ENCODE measurements at places on chromosomes 1 and 21.
A peak's percentile ranks its signal among the peaks of the same experiment; 100 is the strongest.

DNA sequence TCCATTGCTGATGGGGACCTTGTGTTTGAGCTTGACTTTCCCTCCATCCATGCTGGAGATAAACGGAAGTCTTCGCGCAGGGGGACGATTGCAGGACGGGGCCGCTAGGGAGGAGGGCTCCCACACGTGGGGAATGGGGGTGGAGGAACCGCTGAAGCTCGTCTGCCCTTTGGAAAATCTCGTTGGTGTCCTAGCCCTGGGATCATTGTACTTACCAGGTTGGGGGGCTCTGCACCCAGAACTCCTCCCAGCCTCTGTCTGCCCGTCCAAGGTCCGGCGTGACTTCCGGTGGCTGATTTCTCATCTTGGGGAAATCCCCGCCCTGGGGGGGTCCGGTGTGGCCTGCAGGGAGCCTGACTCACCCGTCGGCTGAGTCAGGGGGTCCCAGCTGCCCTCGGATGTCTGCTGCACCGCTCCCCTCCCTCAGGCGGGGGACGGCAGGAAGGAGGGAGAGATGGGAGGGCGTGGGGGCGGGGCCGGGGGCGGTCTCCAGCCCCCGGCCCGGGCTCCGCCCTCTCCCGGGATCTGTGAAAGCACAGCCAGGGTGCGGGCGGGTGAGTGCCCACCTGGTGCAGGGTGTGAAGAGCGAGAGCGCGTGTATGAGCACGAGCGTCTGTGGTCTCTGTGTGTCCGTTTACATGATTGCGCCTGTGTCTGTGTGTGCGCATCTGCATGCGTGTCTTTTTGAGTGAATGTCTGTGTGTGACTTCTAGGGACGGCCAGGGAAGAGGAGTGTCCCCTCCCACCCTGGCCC, 35.8 kb downstream of the PIK3CD start:
- peak; percentile 76 for DNase-seq

- DNase-seq = no peak
Measured at GRCh38 chr1:42963378-42964043, 4.8 kb upstream of the SLC2A1 start.

DNA sequence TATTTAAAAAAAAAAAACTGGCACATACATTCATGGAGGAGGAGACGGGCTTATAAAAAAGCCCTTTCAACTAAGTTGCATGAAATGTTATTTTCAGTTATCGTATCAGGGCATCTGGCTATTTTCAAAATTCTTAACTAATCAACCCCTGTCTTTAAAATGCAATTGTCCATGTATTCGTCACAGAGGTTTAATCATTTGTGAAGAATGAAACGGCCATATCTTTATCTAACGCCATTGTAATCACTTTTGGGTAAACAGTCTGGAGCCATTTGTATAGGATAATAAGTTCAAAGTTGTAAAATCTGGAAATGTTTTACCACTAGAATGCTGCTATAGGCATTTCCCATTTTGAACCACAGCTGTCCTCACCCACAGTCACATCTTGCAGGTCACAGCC, 30.4 kb downstream of the SLC30A10 start:
- DNase-seq = no peak

DNA sequence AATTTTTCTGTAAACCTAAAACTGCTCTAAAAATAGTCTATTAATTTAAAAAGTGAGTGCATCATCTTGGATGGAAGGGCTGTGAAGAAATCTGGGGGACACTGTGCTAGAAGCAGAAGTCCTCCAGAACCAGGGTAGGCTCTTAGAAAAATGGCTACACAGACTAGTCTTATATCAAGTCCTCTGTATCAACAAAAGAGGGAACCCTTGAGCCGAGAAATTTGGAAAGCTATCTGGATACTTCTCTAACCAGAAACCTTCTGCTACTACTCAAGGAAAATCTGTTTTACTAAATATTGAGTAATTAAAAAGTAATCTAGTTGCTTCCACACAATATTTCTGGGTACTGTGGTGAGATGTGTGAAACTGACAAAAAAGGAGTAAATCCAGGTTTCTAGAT, 92.1 kb downstream of the WDR3 start:
- DNase-seq = no peak

- DNase-seq = no peak
Measured at GRCh38 chr1:2978691-2979190, 42.5 kb upstream of the ACTRT2 start.

DNA sequence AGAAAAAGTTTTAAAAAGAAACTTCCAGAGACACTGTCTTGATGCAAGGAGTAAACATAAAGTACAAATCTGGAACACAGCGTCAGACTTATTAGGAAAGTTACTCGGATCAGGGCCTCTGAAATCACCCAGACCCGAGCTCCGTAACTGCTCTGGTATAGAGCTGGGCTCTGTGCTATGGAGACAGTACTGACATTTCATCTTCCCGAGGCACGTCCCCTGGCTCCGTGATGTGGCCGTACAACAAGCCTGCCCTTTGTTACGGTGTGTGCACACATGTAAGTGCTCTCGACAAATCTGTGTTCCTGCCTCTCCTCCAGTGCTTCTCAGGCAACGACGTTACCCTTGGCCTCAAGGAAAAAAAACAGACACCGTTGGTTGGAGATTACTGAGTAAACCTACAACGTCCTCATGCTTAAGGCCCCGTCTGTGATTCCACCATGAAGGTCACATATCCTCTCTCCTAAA, 107.0 kb upstream of the IRF2BP2 start:
- DNase-seq = no peak

- no peak for DNase-seq
Measured at GRCh38 chr1:115277276-115277675, 60.8 kb downstream of the NGF start.

DNA sequence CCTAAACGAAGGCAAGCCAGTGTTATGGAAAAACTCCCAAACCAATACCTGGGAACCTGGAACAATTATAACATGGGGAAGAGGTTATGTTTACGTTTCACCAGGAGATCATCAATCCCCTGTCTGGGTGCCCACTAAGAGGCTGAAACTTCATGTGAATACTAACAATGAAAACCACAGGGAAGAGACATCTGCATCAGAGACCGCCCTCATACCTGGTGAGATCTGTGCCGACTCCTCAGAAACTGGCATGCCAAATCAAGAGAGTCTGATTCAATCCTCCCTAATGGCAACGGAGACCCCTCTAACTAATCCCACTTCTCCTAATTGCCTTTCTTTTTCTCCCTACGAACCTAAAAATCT, 163.2 kb downstream of the IER5 start:
- DNase-seq = no peak

DNA sequence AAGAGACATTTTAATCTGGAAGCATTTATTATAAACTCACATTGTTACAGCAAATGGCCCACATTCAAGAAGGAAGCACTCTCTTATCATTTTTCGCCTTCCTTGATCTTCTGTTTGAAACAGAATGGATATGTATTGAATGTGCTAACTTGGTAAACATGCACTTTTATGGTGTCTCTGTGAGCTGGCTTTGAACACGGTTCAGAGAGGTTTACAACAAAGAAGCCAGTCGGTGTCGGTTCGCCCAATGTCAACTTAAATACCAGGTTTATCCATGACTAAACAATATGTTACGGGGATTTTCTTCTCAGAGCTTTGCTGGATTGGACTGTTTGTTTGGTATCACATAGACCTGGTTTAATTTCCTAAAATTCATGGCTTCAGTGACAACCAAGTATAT, 226.4 kb downstream of the TGFB2 start:
- DNase-seq = no peak

DNA sequence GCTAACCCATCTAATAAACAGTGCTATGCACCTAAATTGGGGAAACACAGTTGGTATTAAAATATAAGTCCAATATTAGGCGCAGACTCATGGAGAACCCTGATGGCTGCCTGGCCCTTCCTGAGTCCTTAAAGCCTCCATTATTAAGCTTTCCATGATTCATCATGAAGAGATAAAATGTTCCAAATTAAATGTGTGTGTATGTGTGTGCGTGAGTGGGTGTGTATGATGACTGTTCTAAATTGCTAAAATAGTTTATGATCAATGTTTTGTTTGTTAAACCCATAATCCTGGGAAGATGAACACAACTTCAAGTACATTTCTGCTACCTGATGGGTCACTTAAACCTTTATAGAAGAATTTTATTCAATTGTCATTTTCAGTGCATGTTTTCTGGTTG, 6.3 kb upstream of the RBBP5 start:
- DNase-seq = no peak

- no peak for DNase-seq
Measured at GRCh38 chr1:156406251-156406650, 37.2 kb downstream of the RHBG start.

GRCh38 chr21:14880922-14881321, 183.9 kb downstream of the NRIP1 start:
- DNase-seq = no peak

- no peak for DNase-seq
Measured at GRCh38 chr21:43720539-43721166, 1.7 kb downstream of the PDXK start.

DNA sequence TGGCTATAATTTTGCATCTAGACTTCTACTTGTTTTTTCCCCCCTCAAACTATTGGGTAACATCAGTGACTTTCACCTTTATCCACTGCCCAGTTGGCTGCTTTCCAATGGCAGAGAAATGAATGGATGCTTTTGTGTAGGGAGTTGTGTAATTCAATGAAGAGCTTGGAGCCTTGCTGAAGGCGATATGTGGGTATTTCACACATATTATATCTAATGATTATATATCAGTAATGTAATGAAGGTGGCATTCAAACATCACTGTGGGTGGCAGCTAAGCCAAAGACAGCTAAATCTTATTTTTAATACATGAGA, 81.2 kb downstream of the TGFB2 start:
- DNase-seq = no peak

GRCh38 chr21:42219606-42220137, 732 bp downstream of the ABCG1 start:
- no peak for DNase-seq

- DNase-seq = no peak
Measured at GRCh38 chr21:44364151-44365053, 11.0 kb downstream of the TRPM2 start.

GRCh38 chr1:199002661-199003060, 363.8 kb downstream of the PTPRC start:
- DNase-seq = no peak

DNA sequence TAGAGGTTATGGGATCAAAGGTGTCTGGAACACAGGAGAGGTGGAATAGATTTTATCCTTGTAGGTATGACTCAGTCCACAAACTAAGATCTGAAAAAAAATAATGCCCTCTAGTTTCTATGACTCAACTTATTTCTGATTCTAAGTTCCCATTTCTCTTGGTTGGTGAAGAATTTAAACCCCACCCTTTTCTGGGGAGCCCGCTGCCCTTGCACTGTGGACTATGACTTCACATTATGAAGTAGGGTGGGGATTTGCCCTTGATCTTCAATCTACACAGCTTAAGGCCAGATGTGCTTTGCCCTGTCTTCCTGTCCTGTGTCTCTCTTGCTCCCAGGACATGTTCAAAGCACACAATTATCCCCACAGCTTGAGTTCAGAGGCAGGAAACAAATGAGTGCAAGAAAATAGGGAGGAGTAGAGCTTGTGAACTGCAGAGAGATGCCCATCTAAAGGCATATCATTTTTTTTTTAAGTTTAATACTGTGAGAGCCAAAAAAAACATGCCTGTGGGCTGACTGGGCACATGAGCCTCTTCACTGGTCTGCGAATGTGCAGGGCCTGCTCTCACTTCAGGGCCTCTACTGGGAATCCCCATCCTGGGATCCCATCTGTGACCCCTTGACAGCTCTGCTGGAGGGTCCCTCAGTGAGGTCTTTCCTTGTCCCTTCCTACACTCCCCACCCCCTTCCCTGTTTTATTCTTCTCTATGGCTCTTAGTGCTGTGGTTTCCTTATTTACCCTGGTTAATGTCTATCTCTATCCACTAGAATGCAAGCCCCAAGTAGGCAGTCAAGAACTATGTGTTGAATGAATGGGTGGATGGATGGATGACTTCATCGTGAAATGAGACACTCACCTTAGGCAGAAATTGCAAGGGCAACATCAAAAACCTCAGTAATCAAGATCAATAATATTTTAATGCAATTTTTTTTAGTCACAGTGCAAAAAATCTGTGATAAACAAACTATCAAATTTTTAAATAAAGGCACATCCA, 61.5 kb downstream of the CD58 start:
- DNase-seq = peak; percentile 9

- DNase-seq = no peak
Measured at GRCh38 chr1:68230901-68231626, 1.3 kb downstream of the WLS start.

DNA sequence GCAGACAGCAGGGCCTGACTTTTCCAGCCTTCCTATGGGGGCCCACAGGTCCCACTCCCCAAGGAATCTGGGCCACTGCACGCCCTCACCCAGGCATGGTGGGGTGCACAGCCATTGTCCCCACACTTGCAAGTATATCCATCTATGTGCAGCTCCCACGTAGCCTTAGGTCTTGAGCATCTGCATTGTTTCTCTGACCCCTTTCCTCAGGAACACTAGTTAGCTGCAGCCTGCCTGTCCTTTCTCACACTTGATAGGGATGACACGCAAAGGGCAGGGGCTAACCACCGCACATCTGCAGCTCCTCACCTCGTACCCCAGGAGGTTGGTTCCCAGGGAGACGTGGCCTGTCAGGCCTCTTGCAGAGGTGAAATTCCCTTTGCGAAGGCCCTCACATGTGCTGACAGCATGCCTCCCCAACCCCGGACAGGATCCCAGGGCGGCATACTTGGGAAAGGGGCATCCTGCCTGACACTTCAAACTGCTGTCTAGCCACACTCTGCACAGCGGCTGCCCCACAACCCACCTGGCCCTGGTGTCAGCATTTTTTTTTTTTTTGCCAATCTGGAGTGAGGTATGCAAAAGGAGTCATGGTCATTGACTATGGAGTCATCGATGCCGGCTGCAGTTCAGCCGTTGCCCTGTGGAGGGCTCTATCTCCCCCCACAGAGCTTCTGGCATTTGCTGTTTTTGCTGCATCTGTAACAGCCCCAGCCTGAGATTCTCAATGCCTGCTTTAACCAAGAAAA, 5.0 kb downstream of the JMJD4 start:
- DNase-seq = peak; percentile 53

GRCh38 chr1:24119859-24120756, 8.2 kb upstream of the MYOM3 start:
- no peak for DNase-seq

- no peak for DNase-seq
Measured at GRCh38 chr21:42650033-42650370, 3.4 kb upstream of the PDE9A start.

- no peak for DNase-seq
Measured at GRCh38 chr1:81801651-81802456, 1.1 kb downstream of the ADGRL2 start.

DNA sequence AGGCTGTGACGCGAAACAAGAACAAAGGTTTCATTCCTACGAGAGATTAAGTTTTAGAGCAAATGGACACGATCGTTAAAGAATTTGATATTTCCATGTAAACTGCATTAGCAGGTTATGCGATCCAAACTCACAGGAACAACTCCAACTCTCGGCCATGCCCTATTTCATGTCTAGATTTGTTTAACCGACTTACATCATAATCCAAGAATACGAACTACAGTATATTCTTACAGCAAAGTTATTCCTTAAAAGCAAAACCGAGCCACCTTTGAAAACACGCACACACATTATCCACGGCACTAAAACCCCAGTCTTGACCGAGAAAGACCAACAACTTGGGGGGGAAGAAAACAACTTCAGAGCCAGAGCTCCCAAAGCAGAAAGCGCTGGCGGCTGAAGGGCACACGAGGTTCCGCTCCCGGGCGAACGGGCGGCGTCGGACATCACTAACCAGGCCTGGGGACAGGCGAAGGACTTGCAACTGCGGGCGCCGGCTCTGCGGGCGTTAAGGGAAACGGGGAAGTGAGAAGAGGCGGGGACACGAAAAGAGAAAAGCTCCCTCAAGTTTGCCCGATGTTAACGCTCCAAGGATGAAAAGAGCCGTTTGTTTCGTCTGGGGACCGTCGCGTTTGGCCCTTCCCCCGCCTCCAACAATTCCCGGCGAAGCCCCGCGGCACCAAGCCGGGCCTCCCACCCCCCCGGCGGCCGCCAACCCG, 690 bp downstream of the B3GALNT2 start:
- peak; percentile 5 for DNase-seq

Measured in CD4-positive, alpha-beta T cell treated with Interleukin-12 subunit alpha and Interleukin-12 subunit beta, for 1 hour (primary cell).